Panc1 (cell line): ENCODE measurements at places on chromosomes 2 and 18. TPM values are rescaled to one million over a fixed set of nuclear protein-coding genes. Genes with fewer than 3 reads are reported as not detected.

DNA sequence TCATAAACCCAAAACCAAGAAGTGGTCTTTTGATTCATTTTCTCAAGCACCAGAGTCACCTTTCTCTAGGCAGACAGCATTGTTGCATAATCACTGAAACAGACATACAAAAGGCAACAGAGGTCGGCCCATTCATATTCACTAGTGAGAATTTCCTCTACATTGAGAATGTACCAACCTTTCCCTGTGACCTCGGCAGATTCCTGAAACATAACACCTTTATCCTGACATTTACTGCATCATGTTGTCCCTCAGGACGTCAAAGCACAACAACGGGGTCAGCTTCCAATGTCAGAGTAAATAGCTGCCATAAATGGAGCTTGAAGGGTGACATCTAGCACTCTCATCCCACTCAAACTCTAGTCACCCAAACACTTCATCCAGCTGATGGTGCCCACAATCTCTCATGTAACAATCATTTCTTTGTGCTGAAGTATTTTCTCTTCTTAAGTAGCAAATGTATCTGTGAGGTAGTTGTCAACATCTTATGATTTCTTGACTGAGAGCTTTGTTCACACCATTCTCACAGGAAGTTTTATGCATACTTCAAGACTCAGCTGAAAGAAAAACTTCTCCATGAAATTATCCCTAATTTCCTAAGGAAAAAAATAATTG lies 802.6 kb upstream of the CHAC2 start:
- H3K4me1 ChIP-seq, result no peaks in the 10 kb centered on the region
- H3K27ac ChIP-seq, result no peak overlapping the region
- no peaks in the 10 kb centered on the region; the same call in 1 of the 2 replicates for H3K36me3 ChIP-seq

- no peak overlapping the region for H3K27ac ChIP-seq
- no peaks in the 10 kb centered on the region for H3K27me3 ChIP-seq
- no peak overlapping the region for H3K4me3 ChIP-seq
- DNase-seq, result no peak
- no peaks in the 10 kb centered on the region for H3K36me3 ChIP-seq
These were observed 69.2 kb downstream of the RIT2 start for GRCh38 chr18:43046322-43046721.

DNA sequence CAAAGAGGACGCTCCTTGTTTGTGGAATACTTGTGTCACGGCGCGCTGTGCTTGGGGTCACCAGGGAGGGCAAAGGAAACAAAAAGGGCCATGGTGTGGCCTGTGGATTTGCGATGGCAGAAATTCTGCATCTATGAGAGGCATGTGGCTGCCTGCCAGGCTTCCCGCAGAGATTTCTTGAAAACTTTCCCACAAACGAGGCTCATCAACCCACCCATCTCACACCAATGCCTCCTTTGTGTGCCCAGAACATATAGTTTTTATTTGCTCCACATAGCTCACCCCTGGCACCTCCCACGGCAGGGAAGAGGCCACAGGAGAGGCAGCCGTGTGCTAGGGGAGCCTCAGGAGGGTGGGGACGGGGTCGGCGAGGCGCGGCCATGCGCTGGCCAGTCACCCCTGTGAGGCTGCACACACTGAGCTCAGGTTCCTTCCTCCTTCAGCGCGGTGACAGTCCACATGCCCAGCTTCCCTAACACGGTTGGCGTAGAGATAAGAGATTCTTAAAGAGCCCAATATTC lies 100.3 kb downstream of the MBP start:
- no peak overlapping the region for H3K27ac ChIP-seq
- H3K36me3 ChIP-seq, result no peaks in the 10 kb centered on the region
- no peak for DNase-seq

GRCh38 chr2:70125498-70125898 lies 38.2 kb downstream of the PCBP1 start:
- no peaks in the 10 kb centered on the region for H3K36me3 ChIP-seq
- H3K4me3 ChIP-seq, result peak overlapping the region; percentile 49
- no peaks in the 10 kb centered on the region for H3K27me3 ChIP-seq
- DNase-seq, result no peak

GRCh38 chr2:189566046-189566445 lies 14.5 kb downstream of the SLC40A1 start:
- no peaks in the 10 kb centered on the region for H3K36me3 ChIP-seq
- H3K27ac ChIP-seq, result no peak overlapping the region
- peaks cover 5% of the 10 kb centered on the region; the same call in 1 of the 2 replicates for H3K27me3 ChIP-seq
- H3K4me3 ChIP-seq, result no peak overlapping the region
- no peaks in the 10 kb centered on the region for H3K4me1 ChIP-seq

DNA sequence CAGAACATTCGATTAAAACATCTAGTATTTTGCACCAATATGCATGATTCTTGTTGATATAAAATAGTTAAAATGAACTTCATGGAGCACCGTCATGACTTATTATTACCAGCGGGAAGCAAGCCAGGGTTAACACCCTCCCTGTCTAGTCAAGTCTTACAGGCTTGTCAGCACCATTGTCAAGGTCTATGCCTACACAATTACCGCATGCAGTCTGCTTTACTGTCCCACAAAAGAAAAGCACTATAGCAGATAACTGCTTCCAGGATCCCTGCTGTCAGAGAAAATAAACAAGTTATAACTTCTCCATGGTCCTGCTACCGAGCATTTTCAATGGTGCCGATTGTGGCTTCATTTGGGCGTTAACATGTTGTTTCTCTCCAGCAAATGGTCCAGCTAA lies 968.0 kb upstream of the FAM98A start:
- H3K27ac ChIP-seq, result no peak overlapping the region
- no peaks in the 10 kb centered on the region for H3K27me3 ChIP-seq
- H3K4me1 ChIP-seq, result no peaks in the 10 kb centered on the region
- DNase-seq, result no peak
- H3K36me3 ChIP-seq, result no peaks in the 10 kb centered on the region

DNA sequence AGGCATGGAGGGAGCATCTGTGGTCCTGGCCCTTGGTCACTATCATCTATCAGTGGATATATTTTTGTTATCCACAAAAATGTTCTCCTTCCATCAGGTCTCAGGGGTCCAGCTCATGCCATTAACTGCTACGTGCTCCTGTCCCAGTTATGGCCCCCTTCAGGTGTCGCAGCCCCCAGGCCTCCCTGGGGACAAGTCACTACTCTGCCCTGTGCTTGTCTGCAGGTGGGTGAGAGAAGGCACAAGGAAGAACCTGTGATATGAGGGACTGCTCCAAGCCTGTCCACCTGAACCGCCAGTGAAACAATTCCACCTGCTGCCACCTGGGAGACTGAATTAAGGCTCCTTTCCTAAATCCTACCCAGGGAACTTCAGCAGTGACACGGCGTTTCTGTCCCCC lies 229.6 kb upstream of the ID2 start:
- DNase-seq, result no peak
- no peaks in the 10 kb centered on the region for H3K36me3 ChIP-seq
- peaks cover 3% of the 10 kb centered on the region; the same call in 1 of the 2 replicates for H3K4me1 ChIP-seq
- no peaks in the 10 kb centered on the region for H3K27me3 ChIP-seq
- no peak overlapping the region for H3K27ac ChIP-seq

DNA sequence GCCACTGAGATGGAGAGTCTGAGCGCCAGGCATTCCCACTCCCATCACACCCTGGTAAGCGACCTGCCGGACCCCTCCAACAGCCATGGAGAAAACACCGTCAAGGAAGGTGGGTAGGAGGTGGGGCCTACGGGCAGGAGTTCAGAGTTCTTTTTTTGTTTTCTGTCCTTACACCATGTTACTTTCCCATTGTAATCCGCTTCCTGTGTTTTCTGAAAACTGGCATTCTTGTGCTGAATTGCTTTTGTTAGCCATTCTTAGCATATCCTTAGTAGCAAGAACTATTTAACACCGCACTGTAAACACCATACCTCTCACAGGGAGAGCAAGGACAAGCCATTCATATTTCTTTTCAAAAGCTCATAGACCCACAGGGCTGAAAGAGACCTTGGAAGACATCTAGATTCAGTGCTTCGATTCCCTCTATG lies 46.2 kb downstream of the UNC80 start:
- no peaks in the 10 kb centered on the region for H3K27me3 ChIP-seq
- H3K4me3 ChIP-seq, result no peak overlapping the region
- H3K27ac ChIP-seq, result no peak overlapping the region

DNA sequence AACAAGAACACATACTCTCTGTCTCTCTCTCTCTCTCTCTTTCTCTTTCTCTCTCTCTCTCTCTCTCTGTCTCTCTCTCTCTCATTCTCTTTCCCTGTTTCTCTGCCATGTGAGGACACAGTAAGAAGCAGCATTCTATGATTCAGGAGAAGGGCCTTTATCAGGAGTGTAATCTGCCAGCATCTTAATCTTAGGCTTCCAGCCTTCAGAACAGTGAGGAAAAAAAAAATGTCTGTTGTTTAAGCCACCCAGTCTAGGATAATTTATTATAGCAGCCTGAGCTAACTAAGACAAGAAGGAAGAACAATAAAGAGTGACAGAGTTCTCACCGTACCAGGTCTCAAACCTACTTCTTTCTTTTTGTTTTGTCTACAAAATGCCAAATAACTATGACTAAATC lies 399.4 kb downstream of the SOCS6 start:
- no peak overlapping the region for H3K4me3 ChIP-seq
- no peaks in the 10 kb centered on the region for H3K36me3 ChIP-seq

GRCh38 chr2:167595839-167596471 lies 651.4 kb downstream of the STK39 start:
- H3K4me1 ChIP-seq, result no peaks in the 10 kb centered on the region
- H3K27me3 ChIP-seq, result no peaks in the 10 kb centered on the region
- no peaks in the 10 kb centered on the region for H3K36me3 ChIP-seq

GRCh38 chr2:135820003-135820618 lies 16.9 kb downstream of the LCT start:
- H3K4me1 ChIP-seq, result no peaks in the 10 kb centered on the region
- no peaks in the 10 kb centered on the region for H3K27me3 ChIP-seq
- H3K36me3 ChIP-seq, result no peaks in the 10 kb centered on the region
- no peak overlapping the region for H3K27ac ChIP-seq

DNA sequence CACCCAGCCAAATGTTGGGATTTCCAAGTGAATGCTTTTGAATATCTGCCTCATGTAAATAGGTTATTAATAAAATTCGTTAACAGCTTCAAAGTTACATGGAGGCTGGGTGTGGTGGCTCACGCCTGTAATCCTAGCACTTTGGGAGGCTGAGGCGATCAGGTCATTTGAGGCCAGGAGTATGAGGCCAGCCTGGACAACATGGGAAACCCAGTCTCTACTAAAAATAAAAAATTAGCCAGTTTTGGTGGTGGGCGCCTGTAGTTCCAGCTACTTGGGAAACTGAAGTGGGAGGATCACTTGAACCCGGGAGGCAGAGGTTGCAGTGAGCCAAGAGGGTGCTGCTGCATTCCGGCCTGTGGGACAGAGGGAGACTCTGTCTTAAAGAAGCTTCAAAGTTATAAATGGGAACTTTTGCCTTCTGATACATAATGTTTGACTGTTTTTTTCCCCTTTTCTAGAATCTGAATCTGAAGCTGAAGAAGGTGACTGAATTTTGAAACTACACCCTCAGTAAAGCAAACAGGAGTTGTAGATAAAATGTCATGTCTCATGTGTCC lies 10.1 kb downstream of the BZW1 start:
- no peak overlapping the region for H3K27ac ChIP-seq
- H3K27me3 ChIP-seq, result no peaks in the 10 kb centered on the region
- peaks cover 38% of the 10 kb centered on the region for H3K36me3 ChIP-seq
- no peaks in the 10 kb centered on the region for H3K4me1 ChIP-seq
- DNase-seq, result no peak

Gene RAB27B
- total RNA-seq, result 3.9 TPM

Gene GCKR
- total RNA-seq, result 0.33 TPM

Gene GAL3ST2
- total RNA-seq, result 1.6 TPM

Gene COL3A1
- 6.9 TPM for total RNA-seq

Gene MC2R
- 0.05 TPM for total RNA-seq

Gene EFEMP1
- total RNA-seq, result 15.5 TPM

Gene POMC
- total RNA-seq, result not detected

Gene ZBTB7C
- 0.03 TPM for total RNA-seq

Gene ACTG2
- 0.23 TPM for total RNA-seq

Gene PKDCC
- total RNA-seq, result 14.8 TPM

Gene ITPRID2
- total RNA-seq, result 261 TPM
